ENCODE measurements at places on chromosomes 13 and 19.
A peak's percentile ranks its signal among the peaks of the same experiment; 100 is the strongest.

GRCh38 chr13:30720172-30720869 is 15.0 kb upstream of the ALOX5AP start:
- no peak for DNase-seq

DNA sequence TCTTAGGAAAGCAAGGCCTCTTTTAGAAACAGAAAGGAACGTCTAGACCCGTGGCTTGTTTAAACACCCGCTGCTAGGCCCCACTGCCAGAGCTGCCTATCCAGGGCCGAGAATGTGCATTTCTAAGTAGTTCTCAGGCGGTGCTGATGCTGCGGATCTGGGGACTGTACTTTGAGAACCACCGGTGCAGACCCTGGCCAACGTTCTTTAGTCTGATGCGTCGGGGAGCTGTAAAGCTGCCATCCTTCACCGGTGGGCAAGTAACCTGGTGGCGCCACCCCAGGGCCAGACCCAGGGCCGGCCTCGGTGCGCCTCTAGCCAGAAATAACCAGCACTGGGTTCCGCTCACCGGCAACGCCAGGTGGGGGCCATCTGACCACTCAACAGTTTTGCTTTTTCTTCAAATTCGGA is 47.1 kb downstream of the TGDS start:
- no peak for DNase-seq

DNA sequence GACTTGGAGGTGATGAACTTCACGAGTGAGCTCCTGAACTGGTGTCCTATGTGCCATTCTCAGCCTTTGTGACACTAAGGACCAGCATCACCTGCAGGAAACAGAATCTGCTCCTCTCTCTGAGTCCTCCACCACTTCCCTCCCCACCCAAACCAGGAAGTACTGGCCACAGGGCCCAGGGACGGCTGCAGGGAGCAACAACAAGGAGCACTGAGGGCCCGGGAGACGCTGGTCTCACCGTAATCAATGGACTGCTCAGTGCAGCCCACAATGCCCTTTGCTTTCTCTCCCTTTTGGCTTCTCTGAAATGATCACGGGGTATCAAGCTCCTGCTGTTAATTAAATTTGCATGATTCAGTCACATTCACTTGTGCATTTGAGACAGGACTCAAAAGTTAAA is 18.6 kb downstream of the PEPD start:
- DNase-seq = no peak

DNA sequence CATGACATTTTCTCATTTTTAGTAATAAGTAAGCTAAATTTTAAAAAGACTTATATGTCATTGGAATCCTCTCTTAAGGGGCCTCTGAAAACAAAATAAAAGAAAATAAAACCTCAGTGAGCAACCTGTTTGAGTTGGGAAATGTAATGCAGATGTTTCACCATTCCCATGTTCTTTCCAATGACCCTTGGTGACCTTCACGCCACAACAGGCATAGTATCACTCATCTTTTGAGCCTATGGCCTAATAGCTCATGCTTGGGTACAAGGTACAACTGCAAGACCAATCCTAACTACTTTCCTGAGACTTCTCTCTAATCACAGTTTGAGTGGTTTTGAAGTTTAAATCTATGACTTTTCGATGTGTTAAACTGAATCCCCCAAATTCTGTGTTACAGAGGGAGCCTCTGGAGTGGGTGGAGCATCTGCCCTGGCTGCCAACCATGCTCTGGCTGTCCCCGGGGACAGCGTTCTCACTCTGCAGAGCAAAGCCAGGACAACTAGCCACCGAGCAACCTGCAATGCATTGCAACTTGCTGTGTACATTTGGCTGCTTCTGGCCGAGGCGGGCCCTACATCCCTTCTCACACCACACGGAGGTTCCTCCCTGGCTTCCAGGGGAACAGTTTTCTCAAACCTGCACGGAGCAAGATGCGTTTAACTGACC is 307.9 kb upstream of the MAB21L1 start:
- DNase-seq = no peak

DNA sequence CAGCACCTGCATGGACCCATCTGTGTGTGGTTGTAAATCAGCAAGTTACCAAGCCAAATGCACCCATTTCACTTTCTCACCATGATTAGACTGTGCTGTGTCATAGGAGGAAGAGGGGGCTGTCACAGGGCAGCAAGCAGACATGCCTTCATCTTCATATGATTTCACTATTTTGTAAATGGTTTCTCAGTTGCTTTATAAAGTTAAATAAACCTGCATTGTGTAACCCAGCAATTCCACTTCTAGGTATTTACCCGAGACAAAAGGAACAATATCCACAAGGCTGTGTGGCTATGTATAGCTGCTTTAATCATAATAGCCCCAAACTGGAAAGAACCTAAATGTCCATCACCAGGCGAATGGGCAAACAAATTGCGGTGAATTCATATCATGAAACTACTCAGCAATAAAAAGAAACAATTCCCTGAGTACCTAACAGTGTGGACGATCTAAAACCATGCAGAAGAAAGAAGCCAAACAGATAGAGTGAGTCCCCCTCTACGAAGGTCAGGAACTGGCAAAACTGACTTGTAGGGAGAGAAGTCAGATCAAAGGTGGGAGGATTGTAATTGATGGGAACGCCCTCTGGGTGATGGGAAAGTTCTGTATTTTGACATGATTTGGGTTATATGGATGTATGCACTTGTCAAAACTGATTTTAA is 185.4 kb downstream of the COL4A1 start:
- no peak for DNase-seq

- DNase-seq = no peak
These were observed 12.1 kb upstream of the TEX26 start for GRCh38 chr13:30920162-30920909.

DNA sequence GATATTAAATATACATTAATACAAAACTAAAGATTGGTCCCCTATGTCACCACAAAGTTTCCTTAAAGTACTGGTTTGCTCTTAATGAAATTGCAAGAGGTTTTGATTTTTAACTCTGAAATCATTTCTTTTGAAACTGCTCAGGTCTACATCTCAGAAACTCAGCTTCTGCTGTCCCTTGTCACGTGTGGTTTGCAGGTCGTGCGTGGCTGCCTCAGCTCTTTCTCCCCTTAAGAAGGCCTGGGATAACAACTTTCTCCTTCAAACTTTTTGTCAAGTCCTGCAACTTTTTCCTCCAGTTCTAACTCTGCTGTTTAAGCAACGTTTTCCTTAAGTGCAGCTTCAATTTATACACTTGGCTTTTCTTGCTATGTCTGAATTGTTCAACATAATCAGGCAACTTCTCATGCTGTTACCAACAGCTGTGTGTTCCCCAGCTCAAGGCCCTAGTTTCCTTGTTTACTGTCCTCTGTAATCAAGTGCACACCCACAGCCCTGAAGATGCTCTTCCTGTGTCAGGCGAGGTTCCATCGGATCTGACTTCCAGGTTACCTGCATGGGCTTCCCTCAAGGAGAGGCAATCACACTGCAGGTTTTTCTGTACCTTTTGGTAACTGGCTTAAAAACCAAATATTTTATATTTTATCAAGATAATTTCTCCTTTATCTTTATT is 13.5 kb downstream of the C13orf46 start:
- DNase-seq = no peak

- no peak for DNase-seq
These were observed 716.5 kb upstream of the PRR20A start for GRCh38 chr13:56424246-56424645.

- no peak for DNase-seq
These were observed 4.3 kb upstream of the PTGER1 start for GRCh38 chr19:14479309-14479974.

DNA sequence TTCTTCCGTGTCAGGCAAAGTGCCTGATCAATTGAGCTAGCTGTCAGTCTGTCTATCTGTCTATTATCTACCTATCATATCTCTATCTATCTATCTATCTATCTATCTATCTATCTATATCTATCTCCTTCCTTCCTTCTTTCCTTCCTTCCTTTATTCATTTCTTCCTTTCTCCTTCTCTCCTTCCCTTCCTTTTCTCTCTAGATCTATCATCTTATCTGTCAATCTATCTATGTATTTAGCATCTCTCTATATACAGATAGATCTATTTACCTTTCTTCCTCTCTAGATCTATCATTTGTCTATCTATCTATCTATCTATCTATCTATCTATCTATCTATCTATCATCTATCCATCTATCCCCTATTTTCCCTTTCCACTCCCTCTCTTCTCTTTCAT is 5.9 kb upstream of the ZNF536 start:
- DNase-seq = no peak

DNA sequence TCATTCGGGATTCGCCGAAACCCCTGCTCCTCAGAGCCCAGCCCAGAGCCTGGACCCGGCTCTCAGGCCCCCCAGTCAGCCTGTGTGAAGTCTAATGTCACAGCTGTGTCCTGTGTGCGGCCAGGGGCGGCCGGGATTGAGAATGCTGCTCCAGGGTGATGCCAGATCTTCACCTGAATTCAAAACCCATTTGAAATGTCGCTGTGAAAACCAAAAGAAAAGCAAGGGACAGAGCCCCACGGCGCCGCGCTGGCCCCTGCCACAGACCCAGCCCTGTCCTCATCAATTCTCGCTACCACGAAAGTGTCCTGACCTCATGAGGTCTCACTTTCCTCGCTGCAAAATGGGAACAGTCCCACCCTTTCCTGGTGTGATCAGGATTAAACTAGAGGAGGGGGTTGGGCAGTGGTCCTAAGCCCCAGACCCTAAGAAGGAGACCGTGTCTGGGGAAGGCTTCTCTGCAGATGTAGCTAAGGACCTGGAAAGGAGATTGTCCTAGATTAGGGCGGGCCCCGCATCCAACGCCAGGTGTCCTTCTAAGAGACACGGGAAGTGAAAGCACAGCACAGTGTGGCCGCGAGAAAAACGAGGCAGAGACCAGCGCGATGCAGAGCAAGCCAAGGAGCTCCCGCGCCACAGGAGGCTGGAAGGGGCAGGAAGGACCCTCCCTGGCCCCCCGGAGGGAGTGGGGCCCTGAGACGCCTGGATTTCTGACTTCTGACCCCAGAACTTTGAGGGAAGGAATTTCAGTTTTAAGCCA is 34.0 kb upstream of the SPACA7 start:
- DNase-seq = no peak

GRCh38 chr19:10695401-10696398 is 5.5 kb upstream of the QTRT1 start:
- peak; percentile 92 for DNase-seq

DNA sequence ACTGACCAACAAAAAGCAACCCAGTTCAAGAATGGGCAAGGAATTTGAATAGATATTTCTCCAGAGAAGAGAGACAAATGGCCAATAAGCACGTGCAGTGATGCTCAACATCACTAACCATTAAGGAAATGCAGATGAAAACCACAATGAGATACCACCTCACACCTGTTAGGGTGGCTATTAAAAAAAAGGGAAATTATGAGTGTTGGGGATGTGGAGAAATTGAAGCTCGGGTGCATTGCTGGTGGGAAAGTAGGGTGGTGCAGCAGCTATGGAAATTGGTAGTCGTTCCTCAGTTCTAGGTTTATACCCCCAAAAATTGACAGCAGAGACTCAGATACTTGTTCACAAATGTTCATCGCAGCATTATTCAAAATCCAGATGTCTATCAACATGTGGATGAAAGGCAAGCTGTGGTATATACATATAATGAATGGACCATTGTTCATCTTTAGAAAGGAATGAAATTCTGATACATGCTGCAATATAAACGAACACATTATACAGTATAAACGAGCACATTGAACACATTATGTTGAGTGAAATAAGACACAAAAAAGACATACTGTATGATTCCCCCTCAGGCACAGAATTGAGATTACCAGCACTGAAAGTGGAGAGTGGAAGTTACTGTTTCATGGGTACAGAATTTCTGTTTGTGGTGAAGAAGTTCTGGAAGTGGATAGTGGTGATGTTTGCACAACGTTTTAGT is 927 bp downstream of the CHAMP1 start:
- DNase-seq = no peak

GRCh38 chr13:76792731-76793347 is 93.4 kb downstream of the KCTD12 start:
- peak; percentile 27 for DNase-seq
